ENCODE measurements at places on chromosomes 2 and 18.

DNA sequence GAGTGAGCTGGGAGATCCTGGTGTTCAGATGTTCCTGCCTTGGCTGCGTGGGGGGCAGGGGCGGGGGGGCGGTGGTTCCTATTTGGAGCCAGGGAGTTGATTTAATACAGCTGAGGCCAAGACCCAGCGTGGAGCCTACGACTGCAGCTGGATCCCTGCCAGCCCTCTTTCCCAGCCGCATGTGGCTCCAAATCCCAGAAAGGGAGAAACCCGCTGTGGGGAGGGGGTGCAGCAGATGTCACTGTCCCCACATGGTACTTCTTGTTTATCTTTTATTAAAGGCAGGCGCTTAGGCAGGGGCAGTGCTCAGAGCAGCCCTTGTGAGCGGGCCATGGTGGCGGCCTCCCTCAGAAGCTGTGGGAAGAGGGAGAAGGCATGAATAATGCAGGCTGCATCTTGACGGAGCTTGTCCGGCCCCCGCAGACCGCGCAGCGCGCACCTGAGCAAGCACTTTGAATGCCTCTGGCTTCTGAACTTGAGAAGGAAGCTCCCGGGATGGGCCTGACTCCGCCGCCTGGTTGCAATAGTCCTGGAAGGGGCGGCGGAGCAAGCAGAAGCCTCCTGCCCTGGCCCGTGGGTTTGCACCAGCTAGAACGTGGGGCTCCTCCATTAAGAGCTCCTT lies 112.1 kb downstream of the GLI2 start:
- DNase-seq, result no peak

- no peak for DNase-seq
Measured at GRCh38 chr2:71785516-71785981, 332.2 kb downstream of the DYSF start.

- DNase-seq, result no peak
Measured at GRCh38 chr2:205461169-205461568, 221.1 kb upstream of the NRP2 start.

DNA sequence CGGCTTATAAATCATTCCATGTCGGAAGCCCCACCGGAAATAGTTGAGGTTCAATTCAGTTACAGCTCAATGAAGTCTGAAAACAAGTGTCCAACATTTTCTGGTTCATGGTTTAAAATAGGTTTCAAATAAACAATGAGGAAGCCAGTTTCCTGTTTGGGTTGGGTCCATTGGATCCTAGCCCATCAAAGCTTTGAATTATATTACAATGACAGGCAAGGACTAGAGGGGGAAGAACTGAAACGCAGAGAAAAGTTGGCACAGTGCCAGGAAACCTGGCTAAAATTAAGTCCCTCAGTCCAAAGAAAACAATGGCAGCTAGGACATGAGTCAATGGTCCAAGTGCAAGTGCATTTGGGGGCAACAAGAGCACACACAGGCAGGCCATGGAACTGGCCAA lies 32.0 kb downstream of the SLC14A1 start:
- DNase-seq, result no peak

DNA sequence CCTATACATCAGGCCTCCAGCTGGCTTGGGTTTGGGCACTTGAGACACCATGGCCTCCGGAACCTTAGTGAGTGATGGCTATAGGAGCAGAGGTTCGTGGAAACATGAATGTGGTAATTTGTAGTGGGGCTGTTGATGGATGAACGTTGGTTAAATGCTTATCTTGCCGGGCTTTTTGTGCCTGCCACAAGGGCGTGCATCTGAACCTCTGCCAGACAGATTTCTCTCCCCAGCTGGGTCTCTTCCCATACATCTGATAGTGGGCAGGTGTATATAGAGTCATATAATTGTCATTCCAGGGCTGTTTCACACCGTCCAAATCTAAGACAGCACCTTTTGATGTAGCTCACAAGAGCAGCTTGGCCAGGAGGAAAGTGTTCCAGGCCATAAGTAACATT lies 14.7 kb downstream of the LAMA3 start:
- no peak for DNase-seq
